ENCODE measurements at places on chromosomes 6 and 20.

- DNase-seq = no peak
Observed at GRCh38 chr6:36927691-36928546, 26.6 kb upstream of the PI16 start.

DNA sequence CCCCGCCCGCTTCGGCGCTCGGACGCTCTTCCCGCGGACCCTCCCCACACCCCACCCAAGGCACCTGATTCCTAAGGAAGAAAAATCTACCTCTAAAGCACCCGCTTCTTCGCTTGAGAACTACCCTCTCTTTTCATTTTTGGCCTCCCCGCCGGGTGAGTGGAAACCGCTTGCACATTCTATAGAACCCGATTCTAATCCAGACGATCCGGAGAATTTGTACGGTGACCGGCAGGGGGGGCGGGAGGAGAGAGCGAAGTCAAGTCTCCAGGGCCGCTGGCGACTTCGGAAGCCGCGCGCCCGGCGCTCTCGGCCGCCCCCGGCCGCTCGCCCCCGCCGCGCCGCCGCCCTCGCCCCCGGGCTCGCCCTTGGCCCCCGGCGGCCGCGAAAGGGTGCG lies at the start of gene RBM24:
Gene RBM24, plus strand, starts transcription at position 262 of the 397 bp plus-strand sequence. CDS start 221 bp downstream, outside the sequence.
- DNase-seq = peak; percentile 13

DNA sequence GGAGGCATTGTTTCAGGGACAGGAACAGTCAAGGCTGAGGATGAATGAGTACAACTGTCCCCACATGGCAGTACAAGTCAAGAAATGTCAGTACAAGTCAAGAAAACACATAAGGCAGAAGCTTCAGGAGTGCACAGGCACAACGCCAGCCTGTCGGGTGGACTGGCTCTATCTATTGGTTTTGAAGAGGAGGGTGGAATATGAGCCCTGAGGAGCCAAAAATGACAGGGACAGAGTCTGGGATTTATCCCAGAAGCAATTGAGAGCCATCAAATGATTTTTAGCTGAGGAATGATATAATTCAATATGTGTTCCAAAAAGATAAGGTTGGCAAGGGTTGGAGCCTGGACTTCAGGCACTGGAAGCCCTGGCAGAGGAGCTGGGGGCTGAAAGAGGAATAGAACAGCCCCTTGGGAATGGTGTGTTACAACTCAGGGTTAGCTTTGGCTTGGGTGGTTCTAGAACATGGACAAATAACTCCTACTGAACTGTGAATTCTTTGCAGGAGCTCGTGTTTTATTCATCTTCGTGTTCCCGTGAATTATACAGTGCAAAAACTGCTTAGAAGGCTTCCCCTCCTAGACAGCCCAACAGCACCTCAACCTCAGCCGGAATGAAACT lies 425.7 kb upstream of the ARID1B start:
- DNase-seq = no peak

- no peak for DNase-seq
Observed at GRCh38 chr6:150195996-150196417, 53.2 kb downstream of the PPP1R14C start.

- DNase-seq = peak; percentile 6
Observed at GRCh38 chr6:5851261-5851757, 155.4 kb downstream of the NRN1 start.

DNA sequence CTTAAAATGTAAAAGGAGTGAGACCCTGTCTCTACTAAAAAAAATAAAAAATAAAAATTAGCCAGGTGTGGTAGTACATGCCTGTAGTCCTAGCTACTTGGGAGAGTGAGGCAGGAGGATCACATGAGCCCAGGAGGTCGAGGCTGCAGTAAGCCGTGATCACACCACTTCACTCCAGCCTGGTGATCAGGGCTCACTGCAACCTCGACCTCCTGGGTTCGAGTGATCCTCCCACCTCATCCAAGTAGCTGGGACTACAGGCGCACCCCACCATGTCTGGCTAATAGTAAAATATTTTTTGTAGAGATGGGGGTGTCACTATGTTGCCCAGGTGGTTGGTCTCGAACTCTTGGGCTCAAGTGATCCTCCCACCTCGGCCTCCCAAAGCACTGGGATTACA lies 8.1 kb upstream of the FOXS1 start:
- DNase-seq = no peak

- DNase-seq = no peak
Observed at GRCh38 chr6:63904650-63905248, 269.1 kb downstream of the PHF3 start.
